ENCODE measurements at places on chromosomes 4 and X. TPM values are rescaled to one million over a fixed set of nuclear protein-coding genes. Genes with fewer than 3 reads are reported as not detected.

Gene CTAG1A
- not detected for total RNA-seq

Gene NKX3-2
- 1.9 TPM for total RNA-seq

Gene USP26
- not detected for total RNA-seq

Gene GPR50
- total RNA-seq, result not detected

Gene PPP1R2C
- total RNA-seq, result not detected

Gene MAGEE2
- not detected for total RNA-seq

Gene NUDT9
- 15.5 TPM for total RNA-seq

Gene TMSB15C
- total RNA-seq, result 3.3 TPM

Gene CXCL3
- total RNA-seq, result 0.09 TPM

Gene PDE6B
- total RNA-seq, result not detected

Gene VCX3A
- not detected for total RNA-seq

Gene KDR
- total RNA-seq, result 2.5 TPM

Gene CT47C1
- not detected for total RNA-seq

Gene GAGE13
- total RNA-seq, result not detected

Gene DCLK2
- total RNA-seq, result 4.5 TPM

Gene EXOC1L
- not detected for total RNA-seq

Gene SLC6A8
- 8.8 TPM for total RNA-seq

Gene TMPRSS11A
- total RNA-seq, result under 0.01 TPM

Gene GABRG1
- total RNA-seq, result not detected

Gene ELK1
- 13.3 TPM for total RNA-seq

Gene ADH1B
- 535 TPM for total RNA-seq
